ENCODE measurements at places on chromosomes 6 and 20.

GRCh38 chr6:32796848-32797776 lies 19.7 kb downstream of the HLA-DOB start:
- no peak for DNase-seq

DNA sequence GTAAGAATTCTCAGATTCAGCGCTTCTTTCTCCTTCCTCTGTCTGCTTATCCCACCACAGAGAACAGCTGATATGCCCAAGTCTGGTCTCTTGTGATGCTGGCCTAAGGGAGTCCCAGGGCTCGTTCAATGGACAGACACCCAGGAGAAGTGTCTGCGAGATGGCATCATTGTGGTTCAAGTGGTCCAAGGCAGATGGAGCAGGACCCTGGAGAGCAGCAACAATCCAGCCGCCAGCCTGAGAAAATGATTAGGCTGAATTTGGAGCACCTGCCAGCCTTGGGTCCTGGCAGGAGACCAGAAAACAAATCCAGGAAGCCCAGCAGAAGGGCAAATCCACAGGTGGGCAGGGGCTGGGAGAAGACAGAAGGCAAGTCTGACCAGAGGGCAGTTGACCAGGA lies 145.8 kb downstream of the PTPRT start:
- DNase-seq: no peak

DNA sequence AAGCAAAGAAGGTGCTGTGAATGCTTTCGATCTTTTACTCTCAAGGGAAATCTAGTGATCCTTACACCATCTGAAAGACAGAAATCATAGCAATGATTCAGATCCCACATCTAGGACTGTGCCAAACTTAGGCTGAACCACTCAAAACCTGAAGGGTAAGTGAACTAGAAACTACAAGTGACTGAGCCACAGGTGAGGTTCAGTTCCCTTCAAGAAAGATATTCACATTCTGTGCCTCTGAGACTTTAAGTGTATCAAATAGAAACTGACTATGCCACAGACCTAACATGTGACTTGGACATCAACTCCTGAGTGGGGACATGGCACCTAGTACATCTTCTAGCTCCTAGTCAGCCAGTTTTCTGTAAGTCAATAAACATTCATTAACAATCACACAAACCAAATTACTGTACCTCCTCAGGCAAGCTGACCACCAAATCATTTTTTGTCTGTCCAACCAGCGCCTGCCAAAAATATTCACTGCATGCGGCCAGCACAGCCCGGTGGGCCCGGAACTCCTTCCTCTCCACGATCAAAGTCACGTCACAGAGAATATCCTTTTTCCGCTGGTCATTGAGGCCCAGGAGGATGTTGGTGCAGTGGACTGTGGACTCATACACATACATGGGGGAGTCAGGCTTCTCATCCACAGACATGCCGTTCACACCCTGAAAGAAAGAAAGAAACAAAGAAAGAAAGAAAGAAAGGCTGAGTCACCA lies 114.1 kb downstream of the GJA10 start:
- DNase-seq: no peak

DNA sequence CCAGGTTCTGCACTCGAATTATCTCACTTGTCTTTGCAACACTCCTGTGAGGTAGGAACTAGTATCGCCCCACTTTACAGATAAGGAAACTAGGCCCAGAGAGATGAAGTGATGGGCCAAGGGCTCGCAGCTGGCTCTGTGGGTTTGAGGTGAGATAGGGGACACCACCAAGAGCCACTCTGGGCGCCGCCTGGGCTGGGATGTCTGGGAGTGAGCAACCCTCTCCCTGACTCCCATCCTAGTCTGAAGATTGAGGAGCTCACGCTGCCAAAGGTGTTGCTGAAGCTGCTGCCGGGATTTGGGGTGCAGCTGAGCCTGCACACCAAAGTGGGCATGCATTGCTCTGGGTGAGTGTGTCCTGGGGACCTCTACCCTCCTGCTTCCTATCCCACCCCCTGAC lies 5.4 kb downstream of the BPIFB3 start:
- no peak for DNase-seq

GRCh38 chr6:45789238-45789637 lies 226.4 kb downstream of the CLIC5 start:
- DNase-seq: no peak

GRCh38 chr20:32727683-32728082 lies 15.6 kb downstream of the COMMD7 start:
- DNase-seq: peak; percentile 78

GRCh38 chr20:52593654-52594053 lies 378.5 kb upstream of the TSHZ2 start:
- no peak for DNase-seq

GRCh38 chr20:35956616-35957015 lies 2.3 kb upstream of the SCAND1 start:
- no peak for DNase-seq

- DNase-seq: no peak
These were observed 1.2 kb downstream of the DNMT3B start for GRCh38 chr20:32763202-32764004.

GRCh38 chr6:79762370-79762769 lies 131.2 kb downstream of the SH3BGRL2 start:
- no peak for DNase-seq

All from GM04503 (cell line).